Stimulated activated naive CD4-positive, alpha-beta T cell treated with Interleukin-2 at 50 U/mL for 16 hours (primary cell): ENCODE measurements at places on chromosomes 16 and 17.

DNA sequence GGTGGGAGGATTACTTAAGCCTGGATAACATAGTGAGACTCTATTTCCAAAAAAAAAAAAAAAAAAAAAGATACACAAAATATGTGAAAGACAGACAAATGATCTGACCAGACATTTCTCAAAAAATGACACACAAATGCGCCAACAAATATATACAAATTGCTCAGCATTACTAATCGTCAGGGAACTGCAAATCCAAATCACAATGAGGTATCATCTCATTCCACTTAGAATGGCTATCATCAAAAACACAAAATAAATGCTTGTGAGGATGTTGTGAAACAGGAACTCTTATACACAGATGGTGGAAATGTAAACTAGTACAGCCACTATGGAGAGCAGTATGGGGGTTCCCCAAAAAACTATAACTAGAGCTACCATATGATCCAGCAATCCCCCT lies 62.4 kb downstream of the STX8 start:
- no peak for DNase-seq

GRCh38 chr17:7146115-7146514 lies 31.5 kb upstream of the ASGR2 start:
- DNase-seq: no peak

- DNase-seq: no peak
These were observed 54.4 kb upstream of the GNG13 start for GRCh38 chr16:854808-855410.

DNA sequence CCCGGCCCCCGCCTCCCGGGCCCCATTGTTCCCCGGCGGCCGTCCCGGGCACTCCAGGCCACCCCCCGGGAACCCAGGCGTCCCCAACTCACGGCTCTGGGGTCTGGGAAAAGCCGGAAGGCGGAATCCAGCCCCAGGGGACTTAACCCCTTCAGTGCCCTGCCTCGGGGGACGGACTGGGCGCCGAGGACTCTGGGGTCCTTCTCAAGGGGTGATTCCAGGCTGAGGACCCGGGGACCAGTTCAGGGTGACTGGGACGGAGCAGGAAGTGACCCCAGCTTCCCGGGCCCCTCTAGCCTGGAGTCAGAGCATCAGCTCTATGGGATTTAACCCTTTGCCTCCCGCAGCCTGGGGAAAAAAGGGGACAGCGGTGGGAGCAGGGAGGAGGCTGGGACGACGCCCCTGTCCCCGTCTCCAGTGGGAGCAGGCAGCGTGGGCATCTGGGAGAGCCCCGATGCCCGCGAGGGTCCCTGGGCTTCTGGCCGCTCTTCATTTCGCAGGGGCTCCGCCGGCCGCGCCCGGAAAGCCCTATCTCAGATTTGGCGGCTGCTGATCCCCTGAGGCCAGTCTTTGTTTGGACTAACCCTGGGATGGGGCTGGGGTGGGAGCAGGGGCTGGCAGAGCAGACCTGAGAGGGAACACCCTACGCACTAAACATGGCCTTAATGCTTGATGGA lies at the start of gene ZNF629:
Gene ZNF629, minus strand, starts transcription at position 270 of the 677 bp plus-strand sequence. CDS start 2,723 bp downstream, outside the sequence.
- no peak for DNase-seq

DNA sequence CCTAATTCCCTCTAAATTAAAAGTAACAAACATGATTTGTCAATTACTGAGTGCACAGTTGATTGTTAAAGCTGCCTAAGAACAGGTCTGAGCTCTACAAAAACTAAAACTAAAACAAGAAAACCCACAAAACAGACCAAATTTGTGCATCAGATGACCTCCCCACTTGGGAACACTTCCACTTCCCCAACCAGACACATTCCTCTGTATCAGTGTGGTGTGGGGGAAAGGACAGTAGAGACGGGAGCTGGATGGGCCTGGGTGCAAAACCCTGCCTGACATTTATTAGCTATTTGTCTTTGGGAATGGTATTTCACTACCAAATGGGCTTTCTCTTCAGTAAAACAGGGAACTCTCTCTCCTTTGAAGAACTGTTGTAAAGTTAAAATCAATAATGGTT lies 29.8 kb downstream of the STAT3 start:
- DNase-seq: no peak

- no peak for DNase-seq
These were observed 33.6 kb upstream of the CPPED1 start for GRCh38 chr16:12837291-12837690.

DNA sequence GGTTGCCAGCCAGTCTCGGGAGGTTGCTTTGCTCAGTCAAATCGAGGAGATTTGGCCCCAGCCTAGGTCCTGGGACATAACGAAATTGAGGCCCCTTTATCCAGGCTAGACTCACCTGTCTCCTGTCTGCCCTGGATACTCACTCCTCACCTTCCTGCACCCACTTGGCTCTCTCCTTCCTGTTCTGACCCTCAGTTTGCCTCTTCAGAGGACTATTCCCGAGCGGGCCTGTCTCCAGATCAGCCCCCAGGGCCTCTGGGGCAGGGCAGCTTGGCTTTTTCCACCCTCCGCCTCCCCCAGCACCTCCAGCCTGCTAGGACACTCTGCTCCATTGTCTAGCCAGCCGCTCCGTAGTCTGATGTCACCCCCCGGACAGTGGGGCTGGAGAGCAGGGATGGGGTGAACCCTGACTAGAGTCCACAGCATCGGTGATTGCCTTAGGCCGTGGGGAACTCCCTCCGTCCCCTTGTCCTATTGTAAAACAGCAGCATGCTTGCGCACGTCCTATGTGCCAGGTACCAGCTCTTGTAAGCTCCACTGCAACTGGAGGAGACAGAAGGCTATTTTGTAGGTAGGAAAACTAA lies 8.8 kb downstream of the WFIKKN2 start:
- no peak for DNase-seq

- no peak for DNase-seq
These were observed 7.9 kb upstream of the RPL23 start for GRCh38 chr17:38861399-38861843.

- DNase-seq: no peak
These were observed 9.8 kb downstream of the PGS1 start for GRCh38 chr17:78387977-78388941.

- no peak for DNase-seq
These were observed 66.7 kb downstream of the SREBF1 start for GRCh38 chr17:17769869-17770631.

DNA sequence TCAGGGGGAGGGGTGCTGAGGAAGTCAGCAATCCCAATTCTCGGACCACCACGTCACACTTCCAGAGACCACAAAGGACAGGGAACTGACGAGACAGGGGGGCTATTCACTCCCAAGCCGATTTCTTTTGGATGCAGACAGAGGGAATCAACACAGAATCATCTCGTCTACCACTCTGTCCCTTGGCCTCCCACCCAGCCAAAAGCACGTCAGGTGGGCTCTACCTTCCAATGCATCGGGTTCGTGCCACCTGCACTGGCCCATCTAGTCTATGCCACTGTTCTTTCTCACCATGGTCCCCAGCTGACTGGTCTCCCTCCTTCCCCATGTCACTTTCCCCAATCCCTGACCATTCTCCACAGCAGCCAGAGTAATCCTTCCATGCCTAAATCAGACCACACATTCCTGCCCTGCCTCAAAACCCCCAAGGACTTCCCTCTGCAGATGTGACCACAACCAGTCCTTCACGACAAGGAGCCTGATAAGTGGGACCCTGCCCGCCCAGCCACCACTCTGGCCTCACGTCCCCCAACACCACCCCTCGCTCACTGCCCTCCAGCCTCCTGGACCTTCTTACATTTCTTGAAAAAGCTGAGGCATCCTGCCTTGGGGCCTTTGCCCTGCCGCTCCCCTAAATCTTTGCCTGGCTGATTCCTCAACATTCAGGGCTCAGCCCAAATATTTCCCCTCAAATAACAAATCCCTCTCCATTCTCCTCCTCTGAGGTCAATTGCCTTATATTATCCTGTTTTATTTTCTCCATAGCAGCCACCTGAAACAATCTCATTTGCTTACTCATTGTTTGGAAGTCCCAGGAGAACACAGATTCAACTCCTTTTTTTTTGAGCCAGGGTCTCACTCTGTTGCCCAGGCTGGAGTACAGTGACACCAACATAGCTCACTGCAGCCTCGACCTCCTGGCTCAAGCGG lies 70.4 kb downstream of the IL21R start:
- no peak for DNase-seq

- no peak for DNase-seq
These were observed 1.2 kb upstream of the MSLN start for GRCh38 chr16:759110-759910.

DNA sequence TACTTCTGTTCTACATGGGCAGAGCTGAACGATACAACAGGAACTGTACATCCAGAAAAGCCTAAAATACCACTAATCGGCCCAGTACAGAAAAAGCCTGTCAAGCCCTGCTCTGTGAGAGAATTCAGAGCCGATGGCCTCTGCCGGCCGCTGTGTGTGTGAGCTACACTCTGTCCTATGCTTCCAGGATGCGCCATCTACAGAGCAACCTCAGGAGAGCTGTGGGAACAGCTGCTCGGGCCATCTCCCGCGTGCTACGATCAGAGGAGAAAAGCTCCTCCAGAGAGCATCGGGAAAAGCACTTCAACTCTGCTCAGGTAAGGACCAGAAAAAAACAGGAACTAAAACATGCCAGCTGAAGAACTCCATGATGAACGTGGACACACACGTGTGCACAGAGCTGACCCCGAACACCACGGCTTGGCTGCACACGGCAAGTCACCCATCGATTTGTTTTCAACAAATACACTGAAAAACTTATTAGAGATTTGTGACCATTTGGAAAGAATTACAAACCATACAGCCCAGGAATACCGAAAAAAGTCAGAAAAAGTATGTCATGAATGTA lies 115.9 kb downstream of the ANKRD11 start:
- DNase-seq: no peak

- DNase-seq: no peak
These were observed 80.7 kb downstream of the MPRIP start for GRCh38 chr17:17122781-17123483.

GRCh38 chr16:87946596-87947347 lies 4.5 kb upstream of the BANP start:
- no peak for DNase-seq

DNA sequence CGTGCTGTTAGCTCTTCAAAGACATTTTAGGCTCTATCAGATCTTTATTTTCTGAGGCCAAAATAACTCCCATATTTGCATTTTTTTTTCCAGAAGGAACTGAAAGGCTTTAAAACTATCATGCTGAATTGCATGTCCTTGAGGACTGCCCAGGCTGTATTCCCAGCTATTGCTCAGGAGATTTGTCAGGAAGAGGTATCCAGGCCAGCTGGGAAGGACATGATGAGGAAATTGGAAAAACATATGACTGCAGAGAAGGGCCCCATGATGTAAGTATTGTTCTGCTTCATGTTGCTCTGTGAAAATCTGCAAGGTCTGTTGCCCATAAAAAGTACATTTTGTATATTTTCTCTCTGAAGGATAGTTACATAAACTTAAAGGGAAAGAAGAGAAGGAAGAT lies 5.7 kb downstream of the CDC6 start:
- DNase-seq: no peak

DNA sequence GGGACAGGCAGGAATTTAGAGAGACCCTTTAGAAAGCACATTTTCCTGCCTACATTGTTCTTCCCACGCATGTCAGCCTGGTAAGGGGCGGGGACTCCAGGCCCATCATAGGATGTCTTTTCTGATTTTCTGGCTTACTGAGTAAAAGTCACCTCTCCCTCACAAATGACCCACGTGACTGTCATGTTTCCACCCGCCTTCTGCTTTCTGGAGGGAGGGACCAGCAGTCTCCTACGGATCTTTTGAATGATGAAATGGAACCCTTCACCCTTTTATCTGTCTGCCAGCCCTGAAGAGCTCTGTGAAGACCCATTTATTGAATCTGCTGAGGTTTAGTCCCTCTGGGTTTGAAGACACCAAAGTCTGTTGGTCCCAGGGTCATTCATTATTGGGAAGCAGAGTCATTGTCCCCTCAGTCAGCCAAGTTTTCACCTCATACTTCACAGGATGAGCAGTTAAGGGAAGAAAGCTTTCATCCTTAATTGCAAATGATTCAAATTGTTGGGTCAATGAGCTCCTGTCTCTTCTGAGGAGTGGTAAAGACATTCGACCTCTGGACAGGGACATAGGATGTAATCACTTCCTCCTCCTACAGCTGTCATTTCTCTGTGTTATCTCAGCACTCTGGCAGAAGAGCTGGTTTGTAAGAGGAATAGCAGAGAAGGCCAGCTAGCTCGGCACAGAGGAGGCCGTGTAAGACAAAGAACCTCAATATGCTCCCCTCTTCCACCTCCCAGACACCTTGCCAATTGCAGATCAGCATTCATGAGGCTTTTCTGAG lies 446.1 kb downstream of the HS3ST3B1 start:
- no peak for DNase-seq
